ENCODE measurements at places on chromosomes 2 and 18. TPM values are rescaled to one million over a fixed set of nuclear protein-coding genes. Genes with fewer than 3 reads are reported as not detected.

The LCT gene
- under 0.01 TPM for total RNA-seq

The MC2R gene
- total RNA-seq = not detected

- peak; percentile 24 for DNase-seq
- no peaks in the 10 kb centered on the region for H3K36me3 ChIP-seq
- no peak overlapping the region for H3K27ac ChIP-seq
- H3K4me3 ChIP-seq = no peak overlapping the region
Observed at GRCh38 chr18:33652635-33653034, 74.6 kb downstream of the ASXL3 start.

GRCh38 chr2:186751790-186752189, 57.9 kb downstream of the FAM171B start:
- no peaks in the 10 kb centered on the region for H3K27me3 ChIP-seq
- H3K4me1 ChIP-seq = no peaks in the 10 kb centered on the region
- no peak overlapping the region for H3K4me3 ChIP-seq
- no peak overlapping the region for H3K27ac ChIP-seq
- peak; percentile 7 for DNase-seq

The ATF2 gene
- 44.2 TPM for total RNA-seq

- no peak overlapping the region for H3K27ac ChIP-seq
- peak; percentile 9 for DNase-seq
- H3K4me1 ChIP-seq = no peaks in the 10 kb centered on the region
- no peaks in the 10 kb centered on the region for H3K36me3 ChIP-seq
- H3K27me3 ChIP-seq = no peaks in the 10 kb centered on the region
Observed at GRCh38 chr2:17475286-17475685, 43.0 kb downstream of the RAD51AP2 start.

DNA sequence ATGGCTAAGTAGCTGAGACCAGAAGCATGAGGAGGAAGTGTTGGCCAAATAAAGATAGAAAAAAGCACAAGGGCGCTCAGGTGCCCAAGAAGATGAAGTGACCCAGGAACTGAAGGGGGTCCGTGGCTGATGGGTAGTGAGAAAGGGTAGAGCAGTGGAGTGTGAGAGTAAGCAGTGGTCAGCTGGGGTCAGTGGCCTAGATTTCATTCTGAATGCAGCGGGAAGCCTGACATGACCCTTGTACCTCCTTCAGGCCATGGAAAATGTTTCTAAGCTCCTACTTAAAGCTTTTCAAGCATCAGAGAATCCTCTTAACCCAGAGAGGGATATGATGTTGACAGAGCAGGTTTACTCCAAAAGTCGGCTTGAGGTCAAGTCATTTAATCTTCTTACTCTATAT, 89.0 kb upstream of the UNC80 start:
- no peaks in the 10 kb centered on the region for H3K27me3 ChIP-seq
- H3K27ac ChIP-seq = no peak overlapping the region
- no peak for DNase-seq
- H3K36me3 ChIP-seq = no peaks in the 10 kb centered on the region
- no peaks in the 10 kb centered on the region for H3K4me1 ChIP-seq

DNA sequence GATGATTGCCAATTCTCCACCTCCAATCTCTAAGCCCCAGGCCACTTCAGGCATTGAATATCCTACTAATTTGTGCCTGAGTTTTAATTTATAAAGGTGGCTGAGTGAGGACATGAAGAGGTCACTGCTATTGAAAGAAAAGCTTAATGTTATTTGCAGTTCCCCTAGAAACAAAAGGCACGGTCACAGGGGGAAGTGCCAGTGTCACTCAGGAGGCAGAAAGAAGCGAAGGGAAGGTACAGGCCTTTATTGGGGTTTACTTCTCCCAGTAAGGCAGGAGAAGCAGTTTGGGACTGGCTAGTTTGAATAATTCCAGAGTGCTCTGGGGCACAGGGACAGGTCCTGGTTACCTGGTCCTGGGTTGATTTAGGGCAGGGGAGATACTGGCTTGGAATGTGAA, 1.7 kb upstream of the ABHD1 start:
- H3K4me3 ChIP-seq = no peak overlapping the region
- H3K4me1 ChIP-seq = no peaks in the 10 kb centered on the region
- no peak for DNase-seq
- H3K36me3 ChIP-seq = no peaks in the 10 kb centered on the region
